Stimulated activated CD8-positive, alpha-beta memory T cell treated with anti-CD3 and anti-CD28 coated beads, Interleukin-2, amount 100 ng/mL, for 1 hour (primary cell): ENCODE measurements at places on chromosomes 16 and 17.

GRCh38 chr17:28686296-28686695 is 24.3 kb downstream of the SUPT6H start:
- no peak for DNase-seq

GRCh38 chr16:66899945-66900710 is 18.6 kb downstream of the CDH16 start:
- DNase-seq: no peak

- DNase-seq: no peak
These were observed 14.8 kb downstream of the HDAC5 start for GRCh38 chr17:44108440-44109311.

GRCh38 chr16:62335356-62335755 is 299.1 kb upstream of the CDH8 start:
- no peak for DNase-seq

DNA sequence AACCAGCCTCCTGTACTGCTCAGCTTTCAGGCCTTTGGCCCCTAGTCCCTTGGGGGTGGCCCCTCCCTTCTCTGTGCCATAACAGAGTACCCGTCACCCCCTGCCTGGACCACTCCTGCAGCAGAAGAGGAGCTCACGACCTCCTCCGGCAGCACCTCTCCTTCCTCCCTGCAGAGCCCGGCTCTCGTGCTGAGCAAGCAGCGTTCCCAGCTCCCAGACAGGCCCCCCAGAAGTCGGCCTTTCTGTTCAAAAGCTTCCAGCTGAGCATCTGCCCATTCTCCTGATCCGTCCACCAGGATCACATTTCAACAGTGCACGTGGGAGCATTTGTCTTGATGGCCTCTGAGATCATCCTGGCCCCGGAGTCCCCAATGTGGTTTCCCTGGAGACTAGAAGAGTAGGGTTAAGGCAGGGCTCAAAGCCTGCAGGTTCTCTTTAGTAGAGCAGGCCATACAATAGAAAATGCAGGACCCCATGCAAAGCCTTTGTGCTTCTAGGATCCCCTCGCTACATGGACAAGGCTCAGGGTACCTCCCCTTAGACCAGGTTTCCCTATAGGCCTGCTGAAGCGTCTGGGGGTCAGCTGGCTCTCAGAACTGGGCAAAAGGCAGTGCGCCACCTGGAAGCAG is 35.6 kb downstream of the NLRC3 start:
- no peak for DNase-seq

- DNase-seq: no peak
These were observed 83.6 kb downstream of the SDK2 start for GRCh38 chr17:73560661-73561060.

DNA sequence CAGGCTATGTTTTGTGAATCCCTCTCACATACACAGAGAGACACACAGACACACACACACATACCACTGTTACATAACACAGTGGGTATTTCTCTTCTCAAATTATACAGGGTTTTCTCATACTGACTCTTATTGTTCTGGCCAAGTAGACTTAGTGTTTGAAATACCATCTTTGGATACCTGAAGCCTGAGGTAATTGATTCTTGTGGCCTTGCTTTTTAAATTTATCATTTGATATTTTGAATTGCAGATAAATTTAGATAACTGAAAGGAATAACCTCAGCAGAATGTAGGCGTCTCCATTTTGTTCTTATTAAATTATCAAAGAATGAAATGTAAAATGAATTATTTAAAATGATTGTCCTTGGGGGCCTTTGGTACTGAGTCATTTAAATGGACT is 223.8 kb downstream of the LGALS9B start:
- no peak for DNase-seq

- no peak for DNase-seq
These were observed 6.2 kb upstream of the ZFHX3 start for GRCh38 chr16:73054125-73054484.

DNA sequence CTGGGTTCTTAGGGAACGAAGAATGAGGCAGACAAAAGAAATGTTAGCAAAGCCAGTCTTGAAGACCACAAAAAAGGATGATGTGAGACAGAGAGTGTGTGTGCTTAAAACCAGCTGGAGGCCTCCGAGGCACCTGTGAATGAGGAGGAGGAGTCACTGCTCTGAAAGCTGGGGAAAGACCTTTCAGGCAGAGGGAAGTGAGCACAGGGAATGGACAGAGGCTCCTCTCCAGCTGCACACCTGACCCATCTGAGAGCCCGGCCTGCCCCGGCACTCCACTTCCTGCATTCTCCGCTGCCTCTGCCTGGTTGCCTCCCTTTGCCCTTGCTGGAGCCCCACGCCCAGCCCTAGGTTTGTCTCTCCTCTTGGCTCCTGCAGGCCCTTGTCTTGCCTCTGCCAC is 55.2 kb upstream of the SREBF1 start:
- DNase-seq: no peak

DNA sequence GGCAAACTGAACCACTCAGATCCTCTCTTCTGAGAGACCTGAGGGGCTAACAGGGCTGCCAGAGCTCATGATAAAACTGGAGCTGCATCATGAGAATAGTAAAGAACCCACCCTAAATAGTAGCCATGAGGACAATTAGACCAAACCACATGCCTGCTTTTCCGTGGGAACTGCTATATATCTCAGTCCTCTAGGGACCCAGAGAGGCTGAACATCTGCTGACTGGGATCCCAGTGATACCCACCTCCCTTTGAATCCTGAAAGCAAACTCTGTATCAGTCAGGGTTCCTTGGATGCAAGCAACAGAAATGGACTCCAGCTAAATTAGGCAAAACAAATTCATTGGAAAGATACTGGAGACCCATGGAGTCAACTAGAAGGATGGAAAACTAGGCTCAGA is 6.5 kb downstream of the MT1X start:
- DNase-seq: no peak

GRCh38 chr16:4918781-4919251 is 18.1 kb downstream of the PPL start:
- DNase-seq: no peak

- DNase-seq: no peak
These were observed 3.2 kb upstream of the UBALD1 start for GRCh38 chr16:4617880-4618279.

DNA sequence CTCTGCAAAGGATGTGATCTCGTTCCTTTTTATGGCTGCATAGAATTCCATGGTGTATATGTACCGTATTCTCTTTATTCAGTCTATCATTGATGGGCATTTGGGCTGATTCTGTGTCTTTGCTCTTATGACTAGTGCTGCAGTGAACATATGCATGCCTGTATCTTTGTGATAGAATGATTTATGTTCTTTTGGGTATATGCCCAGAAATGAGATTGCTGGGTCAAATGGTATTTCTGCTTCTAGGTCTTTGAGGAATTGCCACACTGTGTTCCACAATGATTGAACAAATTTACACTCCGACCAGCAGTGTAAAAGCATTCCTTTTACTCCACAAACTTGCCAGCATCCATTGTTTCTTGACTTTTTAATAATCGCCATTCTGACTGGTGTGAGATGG is 60.2 kb upstream of the ADORA2B start:
- DNase-seq: no peak

DNA sequence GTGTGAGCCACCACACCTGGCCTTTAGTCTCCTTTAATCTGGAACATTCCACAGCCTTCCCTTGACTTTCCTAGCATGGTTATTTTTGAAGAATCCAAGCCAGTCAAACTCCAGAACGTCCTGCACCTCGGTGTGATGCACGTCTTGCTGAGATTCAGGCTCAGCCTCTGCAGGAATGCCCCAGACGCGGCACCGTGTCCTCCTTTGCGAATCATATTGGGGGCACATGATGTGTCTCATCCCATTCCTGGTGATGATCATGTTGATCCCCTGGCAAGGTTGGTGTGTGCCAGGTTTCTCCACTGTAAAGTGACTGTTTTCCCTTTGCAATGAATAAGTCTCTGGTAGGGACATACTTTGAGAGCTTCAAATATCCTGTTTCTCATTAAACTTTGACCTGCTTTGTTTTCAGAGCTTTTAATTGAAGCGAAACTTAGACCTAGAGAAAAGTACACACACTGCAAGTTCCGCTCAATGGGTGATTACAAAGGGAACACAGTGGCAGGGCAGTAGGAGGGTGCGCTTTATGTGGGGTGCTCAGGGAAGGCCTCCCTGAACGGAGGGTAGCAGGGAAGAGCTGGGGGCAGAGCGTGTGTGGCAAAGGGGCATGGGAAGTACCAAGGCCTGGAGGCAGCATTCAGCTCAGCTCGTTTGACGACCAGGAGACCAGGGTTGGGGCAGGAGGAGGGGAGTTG is 9.6 kb upstream of the ATP2C2 start:
- no peak for DNase-seq

- no peak for DNase-seq
These were observed 19.6 kb downstream of the KIAA0513 start for GRCh38 chr16:85046931-85047866.

DNA sequence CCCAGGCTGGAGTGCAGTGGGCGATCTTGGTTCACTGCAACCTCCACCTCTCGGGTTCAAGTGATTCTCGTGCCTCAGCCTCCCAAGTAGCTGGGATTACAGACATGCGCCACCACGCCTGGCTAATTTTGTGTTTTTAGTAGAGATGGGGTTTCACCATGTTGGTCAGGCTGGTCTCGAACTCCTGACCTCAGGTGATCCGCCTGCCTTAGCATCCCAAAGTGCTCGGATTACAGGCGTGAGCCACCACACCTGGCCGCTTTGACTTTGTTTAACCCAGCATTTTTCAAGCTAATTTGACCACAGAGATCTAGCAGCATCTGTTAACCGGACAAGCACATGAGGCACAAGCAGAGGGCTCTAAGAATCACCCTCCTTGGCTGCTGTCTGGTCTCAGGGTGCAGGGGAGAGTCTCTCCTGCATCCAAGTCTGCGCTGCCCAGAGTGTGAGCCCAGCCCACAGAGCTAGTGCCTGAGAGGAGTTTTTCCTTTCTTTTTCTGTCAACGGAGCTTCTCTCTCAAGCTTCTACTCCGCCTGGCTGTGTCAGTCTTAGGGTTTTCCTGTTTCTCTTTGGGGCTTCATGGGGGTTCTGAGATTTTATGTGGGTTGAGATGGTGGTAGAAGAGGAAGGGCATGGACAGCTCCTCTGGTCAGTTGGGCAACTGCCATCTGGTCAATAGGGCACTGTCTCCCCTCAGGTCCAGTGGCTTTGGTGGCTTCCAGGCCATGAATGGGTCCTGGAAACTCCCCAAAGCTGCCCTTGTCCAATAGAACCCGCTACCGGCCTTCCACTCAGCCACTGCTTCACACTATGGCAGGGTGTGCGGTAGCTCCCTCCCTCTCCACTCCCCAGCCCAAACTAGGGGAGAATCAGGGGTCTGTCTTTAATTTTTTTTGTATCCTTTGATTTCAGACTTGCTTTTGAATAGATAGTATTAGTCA is 59.6 kb downstream of the TNFRSF13B start:
- no peak for DNase-seq

GRCh38 chr16:50841081-50841886 is 99.4 kb downstream of the CYLD start:
- DNase-seq: no peak

DNA sequence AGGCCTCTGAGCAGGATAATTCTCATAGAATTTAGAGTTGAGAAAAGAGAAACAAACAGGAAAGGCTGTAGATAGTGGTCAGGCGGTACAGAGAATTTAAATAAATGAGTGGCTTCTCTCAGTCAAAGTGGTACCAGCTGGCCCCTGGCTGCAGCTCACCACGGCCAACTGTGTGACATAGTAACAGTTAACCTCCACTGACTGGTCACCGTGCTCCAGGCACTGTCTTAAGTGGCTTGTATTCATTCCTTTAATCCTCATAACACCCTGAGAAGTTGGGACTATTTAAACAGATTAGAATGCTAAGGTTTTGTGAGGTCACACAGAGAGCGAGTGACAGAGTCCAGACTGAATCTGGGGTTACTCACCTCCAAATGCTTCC is 108.9 kb downstream of the GNAO1 start:
- DNase-seq: no peak

- DNase-seq: no peak
These were observed 15.4 kb upstream of the NUBP1 start for GRCh38 chr16:10728003-10728887.

- no peak for DNase-seq
These were observed 19.0 kb downstream of the USP32 start for GRCh38 chr17:60372790-60373483.

- no peak for DNase-seq
These were observed 35.0 kb downstream of the MAPT start for GRCh38 chr17:45929344-45929743.

GRCh38 chr16:396605-397004 is 394 bp upstream of the NME4 start:
- no peak for DNase-seq

GRCh38 chr16:66207883-66208265 is 158.6 kb upstream of the CDH5 start:
- no peak for DNase-seq

GRCh38 chr16:14020141-14020540 is 51.0 kb upstream of the MRTFB start:
- no peak for DNase-seq

DNA sequence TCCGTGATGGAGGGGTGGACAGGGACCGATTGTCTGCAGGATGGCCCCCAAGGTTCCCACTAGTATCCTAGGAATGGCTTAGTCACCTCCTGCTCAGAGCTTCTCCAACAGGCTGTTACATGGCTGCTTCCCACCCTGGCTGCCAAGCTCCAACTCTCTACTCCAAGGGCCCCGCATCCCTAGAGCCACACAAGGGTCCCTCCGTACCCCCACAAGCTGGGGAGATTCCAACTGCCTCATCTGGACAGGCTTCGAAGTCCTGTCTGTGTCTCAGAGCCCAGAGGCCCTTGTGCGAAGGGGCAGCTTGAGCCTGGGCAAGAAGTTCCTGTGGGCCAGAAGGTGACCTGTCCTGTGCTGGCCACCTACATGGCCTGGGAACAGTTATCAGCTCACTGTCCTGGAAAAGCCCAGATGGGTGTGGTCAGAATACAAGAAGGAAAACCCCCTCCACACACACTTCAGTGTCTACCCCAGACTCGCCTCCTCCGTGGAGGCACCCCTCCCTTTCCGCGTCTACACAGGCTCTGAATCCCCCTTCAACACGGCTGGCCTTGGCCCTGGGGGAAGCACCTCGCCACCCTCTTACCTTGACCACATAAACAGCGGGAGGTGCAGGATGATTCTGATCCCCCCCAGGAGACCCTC is 586 bp downstream of the MEAK7 start:
- DNase-seq: no peak

- DNase-seq: no peak
These were observed 4.7 kb upstream of the KRTAP3-1 start for GRCh38 chr17:41013606-41014005.

GRCh38 chr17:79914813-79915740 is 75.8 kb upstream of the CBX4 start:
- DNase-seq: no peak

DNA sequence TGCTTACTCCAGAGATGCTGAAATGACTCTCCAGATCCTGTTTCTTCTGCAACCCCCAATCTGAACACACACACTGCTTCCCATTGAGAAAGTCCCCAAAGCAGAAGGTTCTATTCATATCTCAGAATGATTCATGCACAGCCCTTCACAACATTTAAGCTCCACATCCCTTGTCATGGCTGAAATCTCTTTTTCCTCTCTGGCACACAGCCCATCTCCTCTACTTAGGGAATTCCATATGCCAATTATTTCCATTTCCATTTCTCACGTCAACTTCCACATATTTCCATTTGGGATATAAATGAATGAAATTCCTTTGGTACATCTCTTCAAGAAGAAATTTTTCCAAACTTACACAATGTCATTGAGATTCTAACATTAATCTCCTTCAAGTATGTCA is 119.6 kb downstream of the CDH11 start:
- DNase-seq: no peak

GRCh38 chr17:17372856-17373520 is 69.8 kb downstream of the NT5M start:
- no peak for DNase-seq
